RWPE1 (cell line): ENCODE measurements at places on chromosomes 2 and 18.

GRCh38 chr18:25077038-25077943, 274.7 kb downstream of the ZNF521 start:
- DNase-seq: no peak

DNA sequence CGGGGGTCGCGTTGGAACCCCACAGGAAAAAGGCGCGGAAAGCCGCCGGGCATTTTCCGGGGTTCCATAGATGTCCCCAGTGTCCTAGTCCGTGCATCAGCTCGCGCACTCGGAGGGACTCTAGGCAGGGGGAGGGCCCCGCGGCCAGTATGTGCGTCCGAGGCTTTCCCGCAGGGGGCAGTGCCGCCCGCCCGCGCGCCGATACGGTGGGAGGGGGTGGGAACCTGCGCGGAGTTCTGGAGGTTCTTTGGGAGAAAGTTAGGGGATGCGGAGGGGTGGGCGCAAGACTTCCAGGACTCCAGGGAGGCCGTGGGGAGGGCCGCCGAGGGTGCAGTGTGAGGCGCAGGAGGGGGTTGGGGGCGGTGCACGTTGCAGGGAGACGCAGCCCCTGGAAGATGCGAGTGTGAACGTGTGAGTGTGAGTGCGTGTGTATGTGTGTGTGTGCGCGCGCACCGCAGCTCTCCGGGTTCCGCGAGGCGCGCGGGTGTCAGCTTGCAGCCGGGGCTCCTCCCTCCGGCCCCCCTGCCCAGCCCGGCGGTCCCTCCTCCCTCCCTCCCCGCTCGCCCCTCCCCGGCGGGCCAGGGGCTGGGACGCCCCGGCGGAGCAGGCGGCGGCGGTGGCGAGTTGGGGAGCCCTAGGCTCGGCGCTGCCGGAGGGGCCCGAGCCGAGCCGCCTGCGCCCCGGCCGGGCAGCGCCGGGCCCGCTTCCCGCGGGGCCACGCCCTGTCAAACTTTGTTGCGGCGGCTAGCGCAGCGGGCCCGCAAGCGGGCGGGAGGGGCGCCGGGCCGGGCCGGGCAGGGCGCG, at the start of gene TCF7L1:
Gene TCF7L1, plus strand, starts transcription at position 559 of the 804 bp plus-strand sequence. CDS start 293 bp downstream, outside the sequence.
- peak; percentile 90 for DNase-seq

- no peak for DNase-seq
Measured at GRCh38 chr18:45874491-45875184, 49.2 kb downstream of the SIGLEC15 start.

- DNase-seq: no peak
Measured at GRCh38 chr2:48722391-48722790, 33.1 kb downstream of the LHCGR start.

DNA sequence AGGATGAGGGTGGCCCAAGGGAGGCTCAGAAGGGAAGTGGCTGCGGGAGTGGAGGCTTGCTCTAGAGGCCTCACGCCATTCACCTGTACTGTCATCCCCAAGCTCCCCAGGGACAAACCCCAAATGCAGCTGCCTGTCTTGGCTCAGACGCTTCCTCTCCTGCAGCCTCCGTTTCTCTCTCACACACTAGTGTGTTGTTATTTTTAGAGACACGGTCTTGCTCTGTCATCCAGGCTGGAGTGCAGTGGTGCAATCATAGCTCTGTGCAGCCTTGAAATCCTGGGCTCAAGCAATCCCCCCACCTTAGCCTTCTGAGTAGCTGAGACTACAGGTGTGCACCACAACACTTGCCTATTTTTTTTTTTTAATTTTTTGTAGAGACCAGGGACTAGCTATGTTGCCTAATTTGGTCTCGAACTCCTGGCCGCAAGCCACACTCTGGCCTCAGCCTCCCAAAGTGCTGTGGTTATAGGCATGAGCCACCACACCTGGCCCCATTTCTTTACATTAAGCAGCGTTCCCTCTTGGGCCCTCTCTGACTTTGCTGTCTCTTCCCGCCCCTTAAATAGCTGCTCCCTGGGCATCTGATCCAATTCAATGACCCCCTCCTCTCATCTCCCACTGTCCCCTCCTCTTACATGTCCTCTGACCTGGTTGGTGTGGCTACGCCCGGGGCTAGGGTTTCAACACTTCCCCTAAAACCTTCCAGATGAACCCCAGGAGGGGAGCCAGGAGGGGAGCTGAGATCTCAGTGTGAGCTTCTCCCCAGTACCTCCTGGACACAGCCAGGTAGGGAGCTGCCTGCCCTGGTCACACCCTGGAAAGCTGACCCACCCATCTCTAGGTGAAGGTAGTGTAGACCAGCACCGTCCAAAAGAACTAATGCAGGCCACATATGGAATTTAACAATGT, 24.0 kb upstream of the LOXHD1 start:
- no peak for DNase-seq

- no peak for DNase-seq
Measured at GRCh38 chr18:69097349-69097748, 299.5 kb downstream of the CCDC102B start.

DNA sequence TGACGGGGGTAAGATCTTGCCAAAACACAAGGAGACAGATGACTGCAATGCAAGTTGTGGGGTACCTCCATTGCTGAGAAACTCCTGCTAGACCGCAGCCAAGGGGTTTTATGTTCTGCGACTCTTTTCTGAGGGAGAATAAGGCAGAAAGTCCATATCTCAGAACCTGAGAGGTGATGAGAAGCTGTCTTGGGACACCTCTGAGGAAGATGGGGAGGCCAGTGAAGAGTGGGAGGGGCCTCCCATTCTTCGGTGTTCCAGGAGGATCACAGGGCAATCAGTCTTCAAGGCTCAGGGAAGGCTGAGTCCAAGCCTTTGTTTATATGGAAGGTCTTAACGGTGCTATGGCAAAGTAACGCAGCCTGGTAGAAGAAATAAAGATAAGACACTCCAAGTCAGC, 18.0 kb downstream of the CYP27A1 start:
- no peak for DNase-seq

GRCh38 chr18:63079114-63079513, 240.5 kb downstream of the BCL2 start:
- no peak for DNase-seq

DNA sequence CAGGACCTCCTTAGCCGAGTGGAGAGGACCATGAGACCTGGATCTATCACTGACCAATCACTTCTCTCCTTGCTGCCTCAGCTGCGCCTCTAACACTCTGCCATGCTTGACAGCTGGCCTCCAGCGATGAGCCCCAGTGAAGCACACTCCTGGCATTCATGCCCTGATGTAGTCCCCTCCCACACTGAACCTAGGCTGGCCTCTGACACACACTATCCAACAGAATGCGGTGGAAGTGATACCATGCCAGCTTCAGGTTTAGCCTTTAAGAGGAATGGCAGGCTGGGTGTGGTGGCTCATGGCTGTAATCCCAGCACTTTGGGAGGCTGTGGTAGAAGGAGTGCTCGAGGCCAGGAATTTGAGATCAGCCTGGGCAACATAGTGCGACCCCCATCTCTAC, 73.7 kb upstream of the LAPTM4A start:
- DNase-seq: no peak

DNA sequence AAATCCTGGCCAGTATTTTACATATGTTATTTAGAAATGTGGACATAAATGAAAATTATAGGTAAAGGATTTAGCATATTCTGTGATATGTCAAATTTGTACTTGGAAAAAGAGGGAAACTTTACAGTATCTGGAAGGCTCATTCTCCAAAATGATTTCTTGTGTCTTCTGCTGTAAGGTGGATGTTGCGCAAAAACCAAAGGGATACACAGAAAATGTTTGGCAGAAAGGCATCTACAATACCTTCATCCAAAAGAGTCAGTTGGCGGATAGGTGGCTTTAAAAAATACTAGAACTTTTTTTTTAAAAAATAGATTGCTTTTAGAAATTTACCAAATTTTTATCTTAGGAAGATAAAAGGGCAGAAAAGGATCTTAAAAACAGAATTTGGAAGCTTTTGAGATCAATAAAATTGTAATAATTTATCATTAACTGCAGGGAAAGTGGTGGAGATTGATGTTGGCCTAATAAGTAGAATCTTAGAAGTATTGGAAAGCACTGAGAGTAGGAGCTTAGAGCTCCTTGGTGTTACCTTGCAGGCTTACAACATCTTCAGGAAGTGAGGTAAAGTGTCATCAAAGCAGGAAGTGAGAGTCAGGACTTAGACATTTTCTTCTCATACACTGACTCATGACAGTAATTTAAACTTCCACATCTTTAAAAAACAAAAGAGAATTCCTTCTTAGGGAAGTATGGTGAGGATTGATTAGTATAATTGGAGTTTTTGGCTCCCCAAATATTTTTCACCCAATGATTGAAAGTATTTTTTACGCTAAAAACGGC, 2.1 kb downstream of the NABP1 start:
- peak; percentile 58 for DNase-seq

- no peak for DNase-seq
Measured at GRCh38 chr2:10584242-10584753, 105.5 kb downstream of the NOL10 start.

DNA sequence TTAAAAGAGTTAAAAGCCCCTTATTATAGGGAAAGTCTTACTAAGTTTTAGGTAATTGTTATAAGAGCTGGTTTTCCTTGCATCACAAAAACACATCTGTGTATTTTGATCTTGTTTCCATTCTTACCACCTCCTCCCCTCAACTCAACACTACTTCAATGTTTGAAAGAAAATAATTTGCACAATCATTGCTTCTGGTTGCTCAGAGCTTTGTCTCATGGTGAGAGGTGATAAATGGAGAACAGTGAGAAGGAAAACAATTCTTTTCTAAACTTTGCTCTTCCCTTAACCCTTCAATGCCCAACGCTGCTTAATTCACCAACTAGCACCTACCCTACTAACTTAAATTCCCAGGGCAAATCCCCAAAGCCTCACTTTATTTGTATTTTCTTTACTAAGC, 268.1 kb upstream of the LINC00305 start:
- DNase-seq: no peak

DNA sequence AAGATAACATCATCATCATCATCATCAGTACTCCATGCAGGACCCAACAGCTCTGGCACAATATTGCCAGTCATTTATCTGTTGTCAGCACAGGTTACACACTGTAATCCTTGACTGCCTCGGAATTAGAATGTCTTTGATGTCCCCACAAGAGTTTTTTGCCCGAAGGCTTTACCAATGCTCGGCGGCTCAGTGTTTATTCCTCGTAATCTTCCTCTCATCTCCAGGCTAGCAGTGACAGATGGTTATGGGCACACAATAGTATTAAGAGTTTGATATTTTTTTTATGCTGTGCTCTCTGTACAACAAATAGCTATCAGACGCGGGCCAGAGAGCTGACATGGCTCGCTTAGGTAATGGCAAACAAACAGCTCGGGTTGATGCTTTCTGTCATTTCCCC, 515.2 kb downstream of the ZEB2 start:
- DNase-seq: no peak
